CMK (cell line): ENCODE measurements at places on chromosomes 7 and 10.
A peak's percentile ranks its signal among the peaks of the same experiment; 100 is the strongest.

- DNase-seq = no peak
These were observed 39.0 kb upstream of the IFRD1 start for GRCh38 chr7:112411186-112411795.

DNA sequence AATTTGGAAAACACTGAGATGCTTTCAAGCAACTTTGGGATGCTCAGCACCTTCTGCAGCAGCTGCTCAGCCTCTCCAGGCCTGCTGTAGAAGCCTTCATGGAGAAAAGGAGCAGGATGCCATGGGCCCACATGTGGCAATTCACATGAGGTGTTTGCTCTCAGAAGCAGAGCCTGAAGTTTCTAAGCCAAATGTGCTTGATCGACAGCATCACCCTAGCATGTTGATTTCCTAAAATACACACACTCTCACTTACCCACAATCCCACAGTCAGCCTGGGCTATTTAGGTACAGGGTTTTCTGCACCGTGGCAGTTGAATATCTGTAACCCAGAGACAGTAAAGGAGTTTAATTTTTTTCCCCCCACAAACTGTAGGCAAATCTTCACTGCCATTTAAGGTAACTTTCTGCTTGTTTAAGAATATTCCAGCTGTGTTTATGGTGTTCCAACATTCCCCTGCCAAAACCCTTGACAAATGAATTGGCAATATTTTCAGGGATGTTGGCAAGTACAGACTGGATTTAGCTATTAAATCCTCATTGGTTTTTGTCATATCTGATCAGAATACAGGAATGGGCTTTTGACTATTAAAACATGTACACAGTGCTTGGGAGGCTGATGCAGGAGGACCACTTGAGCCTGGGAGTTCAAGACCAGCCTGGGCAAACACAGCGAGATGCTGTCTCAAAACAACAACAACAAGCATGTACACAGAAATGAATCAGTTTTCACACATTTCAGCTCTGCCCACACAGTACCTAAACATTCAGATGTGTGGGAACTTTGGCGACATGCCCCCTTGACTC is 244.2 kb downstream of the CELF2 start:
- DNase-seq = no peak

GRCh38 chr10:128377988-128378387 is 251.8 kb upstream of the MKI67 start:
- DNase-seq = no peak

GRCh38 chr7:136870866-136871487 is 2.5 kb downstream of the CHRM2 start:
- no peak for DNase-seq

- no peak for DNase-seq
These were observed 268.8 kb downstream of the DNAJB6 start for GRCh38 chr7:157605638-157606037.

GRCh38 chr7:112930787-112931186 is 140.6 kb upstream of the TMEM168 start:
- no peak for DNase-seq

GRCh38 chr10:76454506-76455140 is 1023.2 kb downstream of the LRMDA start:
- no peak for DNase-seq

GRCh38 chr10:32190890-32191491 is 134.8 kb upstream of the KIF5B start:
- no peak for DNase-seq

GRCh38 chr7:133230591-133231194 is 22.2 kb upstream of the EXOC4 start:
- no peak for DNase-seq

GRCh38 chr10:96096958-96097357 is 33.1 kb upstream of the ZNF518A start:
- DNase-seq = no peak

- DNase-seq = no peak
These were observed 72.1 kb upstream of the TNRC18 start for GRCh38 chr7:5495581-5496375.

DNA sequence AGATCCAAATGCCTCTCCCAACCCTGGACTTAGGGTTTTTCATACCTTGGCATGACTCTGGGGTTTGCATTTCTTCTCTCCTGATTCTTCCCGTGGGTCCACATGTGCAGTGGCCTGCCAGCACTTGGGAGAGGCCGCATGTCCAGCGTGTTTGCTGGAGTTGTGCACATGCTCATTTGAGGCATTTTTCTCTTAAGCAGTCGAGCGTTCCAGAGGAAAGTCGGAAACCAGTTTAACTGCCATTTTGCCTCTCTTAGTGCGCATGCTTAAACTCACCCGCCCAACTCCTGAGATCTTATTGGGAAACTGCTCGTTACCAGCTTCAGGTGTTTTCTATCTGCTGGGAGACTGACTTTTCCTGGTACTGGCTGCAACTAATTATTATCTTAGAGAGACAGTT is 888.4 kb upstream of the PHF14 start:
- no peak for DNase-seq

- DNase-seq = no peak
These were observed 47.7 kb upstream of the TRIL start for GRCh38 chr7:29005829-29006228.

GRCh38 chr7:123533929-123534382 is 439 bp downstream of the IQUB start:
- no peak for DNase-seq

- DNase-seq = no peak
These were observed at the start of gene HECW1 for GRCh38 chr7:43112459-43112940. Gene HECW1, plus strand, starts transcription at chr7:43112647. Its CDS starts 131,259 bp downstream, at chr7:43243906.

DNA sequence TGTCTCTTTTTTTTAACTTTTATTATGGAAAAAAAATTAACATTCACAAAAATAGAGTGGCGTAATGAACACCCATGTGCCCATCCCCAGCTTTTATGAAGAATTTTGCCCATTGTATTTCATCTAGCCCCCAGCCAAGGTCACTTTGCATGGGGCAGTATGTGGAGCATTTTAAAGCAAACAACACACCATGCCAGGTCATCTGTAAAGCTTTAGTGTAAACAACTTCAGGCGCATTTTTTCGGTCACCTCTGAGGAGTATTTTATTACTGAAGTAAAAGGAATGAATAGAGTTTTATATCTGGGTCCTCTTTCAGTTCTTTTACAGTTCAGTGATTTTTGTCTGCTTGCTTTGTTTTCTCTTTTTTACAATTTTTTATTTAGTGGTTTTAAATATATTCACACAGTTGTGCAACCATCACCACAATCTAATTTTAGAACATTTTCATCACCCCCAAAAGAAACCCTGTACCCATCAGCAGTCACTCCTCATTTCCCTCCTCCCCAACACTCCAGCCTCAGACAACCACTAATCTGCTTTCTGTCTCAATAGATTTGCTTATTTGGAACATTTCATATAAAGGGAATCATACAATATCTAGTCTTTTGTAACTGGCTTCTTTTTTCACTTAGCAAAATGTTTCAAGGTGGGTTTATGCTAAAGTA is 87.9 kb downstream of the SLC37A3 start:
- DNase-seq = no peak

GRCh38 chr10:86899670-86900276 is 57.6 kb downstream of the MMRN2 start:
- peak; percentile 5 for DNase-seq

GRCh38 chr10:86673216-86673826 is 5.0 kb downstream of the LDB3 start:
- no peak for DNase-seq

DNA sequence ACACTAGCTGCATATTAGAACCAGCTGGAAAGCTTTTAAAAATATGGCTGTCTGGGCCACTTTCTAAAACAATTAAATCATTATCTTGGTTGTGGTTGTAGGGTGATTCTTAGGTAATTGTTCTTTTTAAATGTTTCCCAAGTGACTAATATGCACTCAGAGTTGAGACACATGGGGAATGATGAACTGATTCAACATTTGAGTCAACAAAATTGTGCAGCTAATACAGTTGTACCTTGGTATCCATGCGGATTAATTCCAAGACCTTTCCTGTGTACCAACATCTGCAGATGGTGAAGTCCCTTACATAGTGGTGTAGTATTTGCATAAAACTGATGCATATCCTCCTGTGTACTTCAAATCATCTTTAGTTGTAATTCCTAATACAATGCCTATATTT is 242.2 kb downstream of the ATRNL1 start:
- no peak for DNase-seq

GRCh38 chr10:17835688-17836087 is 26.5 kb downstream of the MRC1 start:
- no peak for DNase-seq

- no peak for DNase-seq
These were observed 913 bp upstream of the NPC1L1 start for GRCh38 chr7:44541876-44542610.

- no peak for DNase-seq
These were observed 1.4 kb downstream of the PHYHIPL start for GRCh38 chr10:59177836-59178235.

DNA sequence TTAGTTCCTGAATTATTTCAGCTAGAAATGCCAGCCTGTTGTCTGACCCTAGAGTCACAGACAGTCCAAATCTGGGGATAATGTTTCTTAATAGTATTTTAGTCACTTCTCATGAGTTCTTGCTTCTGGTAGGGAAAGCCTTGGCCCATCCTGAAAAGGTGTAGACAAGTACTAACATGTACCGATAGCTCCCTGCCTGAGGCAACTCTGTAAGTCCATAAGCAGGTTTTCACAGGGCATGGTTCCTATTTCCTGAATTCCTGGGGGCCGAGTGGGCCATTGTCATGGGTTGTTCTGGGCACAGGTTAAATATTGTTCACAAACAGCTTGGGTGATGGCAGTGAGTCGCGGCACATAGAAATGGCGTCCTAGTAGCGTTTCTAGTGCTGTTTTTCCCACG is 3.1 kb upstream of the ZNF117 start:
- DNase-seq = no peak
